ENCODE measurements at places on chromosomes 6 and 20.

DNA sequence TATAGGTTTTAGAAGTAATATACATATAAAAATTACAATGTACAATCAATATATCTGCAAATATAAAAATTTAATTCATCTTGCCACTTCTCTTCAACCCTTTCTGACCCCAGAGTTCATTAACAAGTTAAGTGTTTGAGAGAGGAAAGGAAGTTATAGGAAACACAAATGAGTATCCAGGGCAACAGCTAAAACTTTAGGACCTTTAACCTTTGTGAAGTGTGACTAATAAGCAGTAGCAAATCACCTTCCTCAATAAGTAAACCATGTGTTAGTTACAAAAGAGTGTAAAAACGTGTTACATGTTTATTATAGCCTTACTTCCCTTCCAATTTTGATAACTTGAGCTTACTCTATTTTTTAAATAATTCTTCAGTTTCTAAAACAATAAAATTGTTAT lies 73.4 kb upstream of the SIM1 start:
- no peak for DNase-seq

GRCh38 chr6:41439524-41440418 lies 104.4 kb downstream of the NCR2 start:
- DNase-seq: no peak

- DNase-seq: no peak
Measured at GRCh38 chr6:113004470-113005270, 657.5 kb downstream of the RFPL4B start.

- no peak for DNase-seq
Measured at GRCh38 chr6:148414092-148414489, 71.5 kb downstream of the SASH1 start.

GRCh38 chr20:25090492-25091429 lies 8.8 kb upstream of the VSX1 start:
- no peak for DNase-seq

- DNase-seq: no peak
Measured at GRCh38 chr6:14450133-14450504, 332.5 kb downstream of the CD83 start.

DNA sequence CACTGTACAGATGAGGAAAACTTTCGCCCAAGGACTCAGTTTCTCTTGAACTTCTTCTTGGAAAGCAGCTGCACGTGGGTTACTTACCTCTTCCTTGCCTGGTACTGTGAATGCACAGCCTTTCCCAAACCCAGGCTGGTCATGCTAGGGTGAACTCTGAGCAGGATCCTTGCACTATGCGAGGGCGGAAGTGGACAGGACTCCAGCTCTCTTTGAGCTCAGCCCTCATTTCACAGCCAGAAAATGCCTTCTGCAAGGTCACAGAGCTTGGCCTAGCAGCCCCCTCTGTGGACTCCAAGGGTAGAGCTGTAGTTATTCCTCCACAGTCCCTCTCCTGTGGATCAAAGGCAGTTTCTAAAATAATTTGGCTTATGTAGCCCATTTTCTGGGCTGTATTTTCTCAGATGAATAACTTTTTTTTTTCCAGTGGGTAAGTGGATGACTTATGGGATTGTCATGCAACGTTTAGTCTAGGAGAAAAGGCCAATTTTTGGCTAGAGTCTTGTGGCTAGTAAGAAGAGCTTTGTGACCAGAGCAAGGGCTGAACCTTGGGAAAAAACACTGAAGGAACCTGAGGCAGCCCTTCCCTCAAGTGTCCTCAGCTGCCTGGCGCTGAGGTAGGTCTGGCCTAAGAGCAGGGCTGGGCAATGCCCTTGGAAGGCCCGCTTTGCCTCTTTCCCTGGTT lies 172.7 kb downstream of the SCP2D1 start:
- no peak for DNase-seq

DNA sequence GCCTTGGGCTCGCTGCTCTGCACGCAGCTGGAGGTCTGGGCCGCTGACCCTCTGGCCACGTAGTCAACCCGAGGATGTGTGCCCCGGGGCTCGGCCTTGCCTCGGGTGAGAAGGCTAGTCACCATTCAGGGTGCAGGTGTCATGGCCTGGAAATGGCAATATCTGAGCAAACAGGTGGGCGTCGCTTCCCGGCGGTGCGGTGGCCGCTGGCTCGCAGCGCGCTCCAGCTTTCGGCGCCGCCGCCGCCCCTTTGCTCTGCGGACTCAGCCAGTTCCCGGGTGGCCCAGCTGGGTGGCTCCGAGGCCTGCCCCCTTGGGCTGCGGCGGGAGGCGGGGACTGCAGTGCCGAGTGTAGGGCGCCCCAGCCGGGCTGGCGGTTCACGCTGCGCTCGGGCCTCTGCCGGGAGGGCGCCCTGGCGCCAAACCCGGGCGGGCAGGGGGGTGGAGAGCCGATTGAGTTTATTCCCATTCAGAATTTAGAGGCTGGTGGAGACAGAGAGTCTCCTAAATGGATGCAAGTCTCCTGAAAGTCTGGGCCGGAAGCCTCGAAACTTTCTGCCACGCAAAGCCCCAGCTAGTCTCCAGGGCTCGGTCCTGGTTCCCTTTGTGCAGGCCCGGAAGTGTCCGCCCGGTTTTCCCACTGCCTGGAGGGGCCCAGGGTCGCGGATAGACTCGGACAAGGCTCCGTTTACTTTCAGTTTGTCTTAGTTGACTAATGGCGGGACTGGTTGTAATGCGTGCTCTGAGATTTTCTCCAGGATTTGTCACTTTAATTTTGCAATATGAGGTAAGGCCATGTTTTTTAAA lies 11.3 kb upstream of the TFAP2A start:
- DNase-seq: no peak

DNA sequence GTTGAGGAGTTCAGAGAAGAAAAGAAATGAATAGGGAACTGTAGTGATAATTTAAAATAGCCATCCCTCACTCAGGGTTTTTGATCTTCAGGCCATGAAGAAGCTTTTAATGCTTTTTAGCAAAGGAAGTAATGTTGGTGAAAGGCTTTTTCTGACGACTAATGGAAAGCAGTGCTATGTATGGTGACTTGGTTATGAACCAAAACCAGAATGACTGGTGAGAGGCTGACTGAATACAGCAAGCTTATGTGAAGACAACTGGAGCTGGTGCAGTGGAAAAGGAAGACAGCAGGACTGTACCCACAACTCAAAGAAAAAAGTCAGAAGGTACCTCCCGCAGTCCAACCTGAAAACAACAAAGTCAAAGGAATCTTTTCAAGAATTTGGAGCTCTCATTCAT lies 118.8 kb downstream of the PRDM1 start:
- DNase-seq: no peak

DNA sequence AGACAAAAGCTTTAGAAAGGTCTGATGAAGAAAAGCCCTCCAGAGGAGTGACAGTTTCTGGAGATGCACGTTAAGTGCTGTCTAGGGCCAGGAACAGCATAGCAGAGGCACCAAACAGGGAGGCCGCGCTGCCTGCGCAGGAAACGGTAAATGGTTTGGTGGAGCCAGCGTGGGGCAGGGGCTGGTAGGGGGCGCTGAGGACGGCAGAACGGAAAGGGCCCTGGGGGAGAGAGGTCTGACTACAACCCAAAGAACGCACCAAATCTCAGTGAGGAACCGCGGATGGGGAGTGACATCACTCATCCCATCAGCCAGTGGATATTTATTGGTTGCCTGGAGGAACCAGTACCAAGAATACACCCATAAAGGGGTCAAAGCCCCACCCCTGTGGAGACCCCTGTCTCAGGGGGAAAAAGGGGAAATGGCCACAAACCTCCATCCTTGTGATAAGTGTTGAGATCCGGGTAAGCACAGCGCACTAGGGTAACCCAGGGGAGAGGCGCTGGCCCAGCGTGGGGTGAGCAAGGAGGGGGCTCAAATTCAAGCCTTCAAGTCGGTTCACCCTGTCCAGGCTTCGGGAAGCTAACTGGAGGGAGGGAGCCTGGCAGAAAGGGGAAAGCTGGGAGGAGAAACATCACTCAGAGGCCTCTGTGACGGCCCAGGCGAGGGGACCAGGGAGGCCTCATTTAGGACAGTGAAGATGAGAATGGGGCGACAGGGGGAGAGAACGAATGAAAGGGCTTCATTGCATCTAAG lies 249.2 kb upstream of the QKI start:
- DNase-seq: no peak

Data from stimulated activated CD8-positive, alpha-beta memory T cell treated with anti-CD3 and anti-CD28 coated beads, Interleukin-2, amount 100 ng/mL, for 48 hours (primary cell).